CD8-positive, alpha-beta memory T cell (primary cell): ENCODE measurements at places on chromosomes 13 and 19. TPM values are rescaled to one million over a fixed set of nuclear protein-coding genes. Genes with fewer than 3 reads are reported as not detected.

BCL2L12 gene
- 68.2 TPM for total RNA-seq

LACC1 gene
- 4.6 TPM for total RNA-seq

DNA sequence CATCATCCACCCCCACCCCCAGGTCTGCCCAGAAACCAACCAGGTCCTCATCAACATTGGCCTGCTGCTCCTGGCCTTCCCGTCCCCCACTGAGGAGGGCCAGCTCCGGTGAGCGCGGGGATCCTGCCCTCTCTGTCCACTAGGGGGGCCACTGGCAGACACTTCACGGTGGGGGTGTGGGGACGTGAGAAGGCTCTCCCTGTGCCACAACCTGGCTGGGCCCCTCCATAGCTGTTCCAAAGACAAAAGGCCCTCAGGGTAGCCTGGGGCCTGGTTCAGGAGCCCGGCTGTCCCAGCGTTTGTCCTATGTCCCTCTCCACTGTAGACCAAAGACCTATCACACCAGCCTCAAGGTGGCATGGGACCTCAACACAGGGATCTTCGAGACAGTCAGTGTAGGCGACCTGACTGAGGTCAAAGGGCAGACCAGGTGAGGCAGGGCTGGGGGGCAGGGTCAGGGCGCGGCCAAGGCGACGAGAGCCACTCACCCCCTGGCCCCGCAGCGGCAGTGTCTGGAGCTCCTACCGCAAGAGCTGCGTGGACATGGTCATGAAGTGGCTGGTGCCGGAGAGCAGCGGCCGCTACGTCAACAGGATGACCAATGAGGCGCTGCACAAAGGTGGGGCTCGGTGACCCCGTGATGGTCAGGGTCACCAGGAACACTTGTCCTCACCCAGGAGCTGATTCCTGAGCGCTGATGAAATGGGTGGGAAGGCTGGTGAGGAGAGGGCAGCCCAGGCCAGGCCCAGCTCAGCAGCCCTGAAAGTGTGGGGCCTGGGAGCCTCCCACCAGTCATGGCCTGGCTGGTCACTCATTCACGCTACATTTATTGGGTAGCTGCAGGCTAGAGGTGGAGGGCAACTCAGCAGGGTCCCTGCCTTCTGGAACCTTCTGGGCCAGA lies 7.9 kb downstream of the DCAF15 start:
- H3K27ac ChIP-seq: no peak overlapping the region
- H3K27me3 ChIP-seq: no peaks in the 10 kb centered on the region
- H3K4me3 ChIP-seq: no peak overlapping the region
- no peak for DNase-seq
- peaks cover 40% of the 10 kb centered on the region for H3K36me3 ChIP-seq

GRCh38 chr13:113820813-113821651 lies 42.8 kb downstream of the GAS6 start:
- DNase-seq: no peak
- H3K4me1 ChIP-seq: peaks cover 9% of the 10 kb centered on the region
- H3K27me3 ChIP-seq: no peaks in the 10 kb centered on the region
- no peak overlapping the region for H3K27ac ChIP-seq
- H3K36me3 ChIP-seq: no peaks in the 10 kb centered on the region
- H3K4me3 ChIP-seq: no peak overlapping the region

DNA sequence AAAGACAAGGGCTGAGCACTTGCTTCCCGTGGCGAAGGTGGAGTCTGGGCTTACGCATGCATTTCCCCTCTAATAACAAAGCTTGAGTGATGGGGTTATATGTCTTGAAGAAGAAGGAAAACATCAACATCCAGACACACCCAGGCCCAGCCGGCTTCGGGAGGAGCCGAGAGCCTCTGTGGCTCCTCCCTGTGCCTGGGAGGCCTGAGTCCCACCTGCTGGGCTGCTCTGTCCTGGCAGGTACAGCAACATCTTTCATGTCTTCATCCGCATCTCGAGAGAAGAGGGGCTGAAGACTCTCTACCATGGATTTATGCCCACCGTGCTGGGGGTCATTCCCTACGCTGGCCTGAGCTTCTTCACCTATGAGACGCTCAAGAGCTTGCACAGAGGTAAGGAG lies 30.6 kb downstream of the TMEM161A start:
- H3K4me3 ChIP-seq: no peak overlapping the region
- H3K27ac ChIP-seq: no peak overlapping the region
- no peaks in the 10 kb centered on the region for H3K27me3 ChIP-seq
- no peak for DNase-seq
- no peaks in the 10 kb centered on the region for H3K4me1 ChIP-seq

CCL25 gene
- total RNA-seq: not detected

DNA sequence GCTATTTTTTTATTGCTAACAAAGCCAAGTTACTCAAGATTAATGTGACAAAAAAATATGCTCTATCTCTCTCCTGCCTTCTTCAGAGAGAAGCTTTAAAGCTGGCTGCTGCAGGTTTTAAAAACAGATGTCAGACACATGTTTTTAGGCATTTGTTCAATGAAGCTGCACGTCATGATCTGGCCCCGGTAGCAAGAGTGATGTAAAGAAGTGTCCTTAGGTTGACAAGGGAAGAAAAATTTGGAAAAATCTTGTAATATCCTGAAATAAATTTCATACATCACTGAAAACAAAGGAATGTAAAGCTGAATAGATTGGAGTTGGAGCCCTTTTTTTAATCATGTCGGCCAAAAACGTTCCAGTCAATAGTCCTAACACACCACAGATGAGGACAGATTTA lies 531.4 kb upstream of the NBEA start:
- H3K36me3 ChIP-seq: no peaks in the 10 kb centered on the region
- H3K27me3 ChIP-seq: no peaks in the 10 kb centered on the region
- H3K4me1 ChIP-seq: no peaks in the 10 kb centered on the region
- no peak for DNase-seq
- no peak overlapping the region for H3K27ac ChIP-seq
